ENCODE measurements at places on chromosomes 4 and X.

DNA sequence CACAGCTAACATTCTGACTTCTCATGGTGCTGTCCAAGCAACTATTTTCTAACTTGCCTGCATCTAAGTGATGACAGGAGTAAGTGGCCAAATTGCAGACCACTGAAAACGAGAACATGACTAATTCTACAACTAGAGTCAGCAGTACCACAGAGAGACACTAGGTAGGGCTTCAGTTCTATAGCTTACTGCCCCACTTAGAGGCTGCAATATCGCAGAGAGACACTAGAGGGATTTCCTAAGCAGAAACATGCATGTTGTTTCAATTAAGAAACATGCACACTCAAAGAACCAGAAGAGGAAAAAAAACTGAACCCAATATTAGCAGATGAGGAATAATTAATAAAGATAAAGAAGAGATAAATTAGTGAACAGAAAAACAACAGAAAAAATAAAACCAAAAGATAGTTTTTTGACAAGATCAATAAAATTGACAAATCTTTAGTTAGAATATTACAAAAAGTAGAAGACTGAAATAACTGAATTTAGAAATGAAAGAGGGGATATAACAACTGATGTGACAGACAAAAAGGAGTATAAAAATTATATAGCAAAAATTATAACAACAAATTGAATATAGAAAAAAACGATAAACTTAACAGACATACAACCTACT, 100.8 kb downstream of the SPIN4 start:
- DNase-seq, result peak; percentile 35

DNA sequence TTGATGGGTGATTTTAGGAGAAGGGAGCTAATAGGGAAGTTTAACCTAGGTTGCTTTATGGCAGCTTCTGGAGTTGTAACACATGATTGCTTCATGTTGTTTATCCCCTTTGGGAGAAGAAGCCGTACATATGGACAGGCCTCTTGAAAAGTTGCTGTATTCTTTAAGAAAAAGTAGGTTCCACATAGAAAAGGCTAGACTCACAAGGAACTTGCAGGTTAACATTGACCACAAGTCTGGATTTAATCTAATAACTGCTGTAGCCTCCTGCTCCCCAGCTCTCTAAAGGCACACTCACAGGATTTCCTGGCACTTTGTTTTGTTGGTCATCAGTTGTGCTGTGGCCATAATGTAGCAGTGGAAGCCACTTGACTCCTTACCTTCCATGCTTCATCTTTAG, 19.7 kb downstream of the FNIP2 start:
- no peak for DNase-seq

DNA sequence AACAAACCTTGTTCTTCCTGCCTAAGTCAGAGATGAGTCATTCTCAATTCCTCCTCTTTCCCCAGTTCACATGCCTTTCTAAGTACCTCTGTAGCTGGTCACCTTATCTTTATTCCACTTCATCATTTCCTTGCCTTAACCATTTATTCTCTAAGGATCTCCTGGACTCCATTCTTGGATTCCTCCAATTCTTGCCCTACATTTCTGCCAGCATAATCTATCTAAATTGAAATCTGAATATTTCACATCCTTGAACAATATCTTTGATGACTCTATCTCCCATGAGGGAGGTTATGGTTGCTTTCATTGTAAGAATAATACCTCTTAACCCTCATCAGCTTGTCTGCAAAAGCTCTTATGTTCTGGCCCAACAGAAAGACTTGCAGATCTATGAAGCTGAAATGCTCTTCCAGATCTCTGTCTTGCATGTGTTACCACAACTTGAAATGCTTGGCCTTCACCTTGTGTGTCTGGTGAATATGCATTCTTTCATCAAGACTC, 28.6 kb upstream of the PDE5A start:
- no peak for DNase-seq

DNA sequence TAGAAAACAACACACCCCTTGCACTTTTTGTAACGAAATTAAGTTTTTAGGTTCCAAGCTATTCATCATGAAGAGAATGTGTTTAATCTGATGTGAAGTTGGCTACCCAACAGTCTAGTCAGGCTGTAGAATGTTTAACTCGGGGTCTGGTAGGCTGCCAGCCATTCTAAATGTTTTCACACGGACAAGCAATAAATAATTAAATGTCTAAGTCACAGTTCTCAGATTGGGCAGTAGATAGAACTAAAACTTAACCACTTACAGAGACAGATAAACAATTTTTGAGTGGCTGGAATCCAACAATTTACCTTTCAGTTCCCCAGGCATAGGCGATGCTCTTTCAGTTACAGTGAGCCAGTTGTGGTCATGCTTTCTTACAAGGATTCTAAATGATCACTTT, 66.5 kb downstream of the CHIC2 start:
- no peak for DNase-seq

Data from nephron progenitor cell (in vitro differentiated cells).